ENCODE measurements at places on chromosomes 13 and 19.
A peak's percentile ranks its signal among the peaks of the same experiment; 100 is the strongest.

GRCh38 chr19:11659612-11660011, 62.3 kb downstream of the ZNF627 start:
- no peak for DNase-seq

GRCh38 chr13:85825454-85825853, 26.2 kb upstream of the SLITRK6 start:
- no peak for DNase-seq

- no peak for DNase-seq
Measured at GRCh38 chr13:32535115-32535514, 3.5 kb downstream of the N4BP2L2 start.

DNA sequence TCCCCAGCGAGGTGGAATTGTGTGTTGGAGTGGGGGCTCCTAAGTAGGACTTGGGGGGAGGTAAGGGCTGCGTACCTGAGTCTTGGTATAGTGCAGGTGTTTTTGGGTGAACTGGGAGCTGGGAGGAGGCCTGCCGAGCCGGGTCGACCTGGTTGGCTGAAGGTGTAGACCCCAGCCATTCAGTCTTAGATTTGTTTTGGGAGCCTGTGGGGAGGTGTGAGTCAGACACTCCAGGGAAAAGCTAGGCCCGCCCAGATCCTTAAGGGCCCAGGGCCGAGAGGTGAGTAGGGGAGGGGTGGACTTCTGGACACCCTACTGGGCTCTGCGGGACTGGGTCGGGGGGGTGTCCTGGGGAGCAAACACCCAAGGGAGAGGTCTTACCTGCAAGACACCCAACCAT, 935 bp downstream of the CRB3 start:
- DNase-seq = no peak

GRCh38 chr13:27482983-27483382, 32.6 kb upstream of the MTIF3 start:
- no peak for DNase-seq

DNA sequence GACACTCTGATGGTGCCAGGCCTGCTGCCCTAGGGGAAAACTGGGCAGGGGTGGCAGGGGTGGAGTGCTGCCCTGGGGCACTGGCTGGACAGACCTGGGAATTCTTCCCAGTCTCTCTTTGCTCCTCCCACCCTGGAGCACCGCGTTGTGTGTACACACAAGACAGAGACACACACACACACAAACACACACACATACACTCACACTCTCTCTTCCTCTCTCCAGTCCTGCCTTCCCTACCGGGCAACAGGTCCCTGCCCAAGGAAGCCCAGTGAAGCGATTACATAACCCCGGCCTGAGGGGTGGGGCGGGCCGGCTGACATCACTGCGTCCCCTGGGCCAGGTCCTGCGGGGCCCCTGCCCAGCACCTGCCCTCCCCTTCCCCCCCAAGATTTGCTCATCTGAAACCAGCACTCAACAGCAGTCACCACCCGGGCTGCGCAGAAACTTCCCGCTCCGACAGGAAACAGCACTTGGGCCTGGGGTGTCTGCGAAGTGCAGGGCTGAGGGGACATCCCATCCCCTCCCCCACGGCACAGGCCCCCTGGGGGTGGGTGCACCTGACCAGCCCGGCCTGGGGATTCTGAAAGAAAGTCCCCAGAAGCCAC, 1.2 kb downstream of the MKNK2 start:
- DNase-seq = peak; percentile 33

GRCh38 chr19:11797491-11797890, 832 bp upstream of the ZNF491 start:
- no peak for DNase-seq

- DNase-seq = no peak
Measured at GRCh38 chr19:48953990-48954594, 583 bp upstream of the BAX start.

- DNase-seq = no peak
Measured at GRCh38 chr13:73751290-73751689, 382.9 kb downstream of the KLF12 start.

GRCh38 chr19:45079911-45080370, 881 bp downstream of the GEMIN7 start:
- DNase-seq = no peak

GRCh38 chr19:57611113-57611512, 2.9 kb upstream of the ZNF134 start:
- no peak for DNase-seq

- DNase-seq = no peak
Measured at GRCh38 chr13:62388515-62388914, 972.9 kb upstream of the PCDH20 start.

DNA sequence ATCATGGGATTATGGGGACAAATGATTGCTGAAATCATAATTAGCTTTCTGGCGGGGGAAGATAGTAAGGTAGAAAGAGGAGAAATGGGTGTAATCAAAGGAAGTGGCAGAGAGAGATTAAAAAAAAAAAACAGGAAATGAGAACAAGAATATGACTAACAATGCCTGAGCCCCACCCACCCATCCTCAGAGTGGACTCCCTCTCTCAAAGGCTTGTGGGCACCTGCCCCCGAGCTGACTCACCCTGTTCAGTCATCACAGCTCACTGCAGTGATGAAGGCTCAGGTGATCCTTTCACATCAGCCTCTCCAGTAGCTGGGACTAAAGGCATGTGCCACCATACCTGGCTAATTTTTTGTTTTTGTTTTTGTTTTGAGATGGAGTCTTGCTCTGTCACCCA, 26.4 kb upstream of the TPT1 start:
- DNase-seq = peak; percentile 34

GRCh38 chr13:94674609-94675348, 37.6 kb downstream of the SOX21 start:
- DNase-seq = no peak

GRCh38 chr19:43534816-43535761, 2.1 kb downstream of the ZNF575 start:
- no peak for DNase-seq

DNA sequence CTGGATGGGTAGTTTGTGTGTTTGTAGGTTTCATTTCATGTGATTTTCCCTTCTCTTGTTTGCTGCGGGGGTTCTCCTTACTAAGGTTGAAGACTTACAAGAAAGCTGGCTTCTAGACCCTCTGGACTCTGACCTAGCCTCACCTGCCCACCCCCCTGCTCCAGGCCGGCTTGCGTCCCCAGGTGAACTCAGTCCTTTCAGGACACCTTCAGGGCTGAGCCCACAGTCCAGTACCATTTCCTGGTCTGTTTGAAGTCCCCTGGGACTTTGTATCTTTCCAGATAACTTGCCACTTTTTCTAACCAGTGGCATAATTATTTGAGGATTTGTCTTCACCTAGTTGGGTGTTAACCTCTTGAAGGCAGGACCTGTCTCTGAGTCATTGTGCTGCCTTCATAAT, 51.3 kb upstream of the MCF2L start:
- DNase-seq = no peak

DNA sequence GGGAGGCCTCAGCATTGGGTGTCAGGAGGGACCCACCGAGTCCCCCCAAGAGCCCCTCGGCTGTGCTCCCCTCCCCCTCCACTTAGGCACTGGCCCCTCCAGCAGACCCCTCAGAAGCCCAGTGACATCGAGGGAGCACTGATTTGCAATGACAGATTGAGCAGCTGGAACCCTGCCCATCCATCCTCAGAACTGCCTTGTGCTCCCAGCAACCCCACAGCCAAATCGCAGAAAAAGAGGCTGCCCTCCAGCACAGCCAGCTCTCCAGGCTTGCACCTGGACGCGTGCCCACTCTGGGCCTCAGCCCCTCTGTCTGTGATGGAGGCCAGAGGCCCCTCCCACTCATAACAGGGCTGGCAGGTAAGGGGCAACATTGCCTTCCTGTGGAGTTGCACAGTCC, 123.2 kb upstream of the VSTM2B start:
- DNase-seq = no peak
